PC-3 (cell line): ENCODE measurements at places on chromosomes 5 and 9. TPM values are rescaled to one million over a fixed set of nuclear protein-coding genes. Genes with fewer than 3 reads are reported as not detected.
A peak's percentile ranks its signal among the peaks of the same experiment; 100 is the strongest.

HAPLN1 gene
- 7.8 and 11.2 TPM in 2 replicates for total RNA-seq

PDE8B gene
- total RNA-seq: 0.12 TPM in 1 of 2 replicates, not detected in the other

DNA sequence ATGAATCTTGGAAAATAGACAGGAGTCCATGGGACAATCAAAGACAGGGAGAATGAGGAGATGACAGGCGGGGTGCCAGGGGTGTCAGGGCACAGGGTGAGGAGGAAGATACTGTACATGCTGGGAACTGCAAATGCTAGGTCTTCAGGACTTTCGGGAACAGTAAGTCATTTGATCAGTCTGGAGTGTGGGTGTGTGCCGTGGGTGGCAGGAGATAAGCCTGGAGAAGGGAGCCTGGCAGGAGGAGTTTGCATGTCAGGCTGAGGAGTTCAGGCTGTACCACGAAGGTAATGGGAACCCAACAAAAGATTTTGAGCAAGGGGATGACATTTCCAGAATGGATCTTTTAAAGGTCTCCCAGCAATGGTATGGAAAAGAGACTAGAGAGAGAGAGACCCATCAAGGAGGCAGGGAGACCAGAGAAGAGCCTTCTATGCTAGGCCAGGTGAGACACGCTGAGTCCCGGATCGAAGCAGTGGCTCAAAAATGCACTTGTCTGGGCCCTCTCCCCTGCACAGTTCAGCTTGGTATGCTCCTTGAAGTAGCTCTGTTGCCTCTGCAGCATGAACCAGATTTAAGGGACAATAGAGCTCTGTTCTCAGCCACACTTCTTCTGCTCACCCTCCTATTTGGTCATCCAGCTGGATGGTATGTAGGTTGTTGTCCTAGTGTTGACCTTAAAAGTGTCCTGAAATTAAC is 77.0 kb upstream of the FER start:
- H3K4me3 ChIP-seq: no peak overlapping the region
- H3K27me3 ChIP-seq: no peaks in the 10 kb centered on the region
- no peaks in the 10 kb centered on the region for H3K36me3 ChIP-seq
- no peaks in the 10 kb centered on the region for H3K4me1 ChIP-seq
- no peak overlapping the region for H3K27ac ChIP-seq

DBH gene
- not detected in 2 replicates for total RNA-seq

GRCh38 chr9:88781628-88782391 is 209.5 kb upstream of the S1PR3 start:
- DNase-seq: no peak
- peaks cover 38% of the 10 kb centered on the region for H3K4me1 ChIP-seq
- no peaks in the 10 kb centered on the region for H3K36me3 ChIP-seq
- no peak overlapping the region for H3K27ac ChIP-seq

- no peaks in the 10 kb centered on the region for H3K4me1 ChIP-seq
- H3K4me3 ChIP-seq: no peak overlapping the region
- H3K27ac ChIP-seq: no peak overlapping the region
- no peaks in the 10 kb centered on the region for H3K27me3 ChIP-seq
Observed at GRCh38 chr9:1759009-1759408, 256.1 kb upstream of the SMARCA2 start.

DNA sequence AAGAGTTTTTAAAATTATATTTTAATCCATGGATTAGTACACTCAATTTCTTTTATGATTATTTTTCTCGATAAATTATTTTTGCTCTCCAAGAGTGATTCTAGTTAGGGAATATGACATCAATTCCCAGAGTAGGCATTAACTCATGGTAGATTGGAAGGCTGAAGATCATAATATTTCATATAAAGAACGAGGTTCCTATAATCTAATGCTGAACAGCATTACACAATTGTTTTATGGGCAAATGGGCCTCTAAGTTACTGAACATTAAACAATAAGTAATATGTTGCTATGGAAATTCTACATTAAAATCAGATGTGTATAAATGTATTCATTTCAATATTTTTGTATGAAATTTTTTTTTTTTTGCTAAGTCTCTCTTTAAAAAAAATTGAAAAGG is 140.3 kb downstream of the ZNF608 start:
- DNase-seq: no peak
- no peaks in the 10 kb centered on the region for H3K36me3 ChIP-seq
- H3K27me3 ChIP-seq: no peaks in the 10 kb centered on the region

SHC3 gene
- total RNA-seq: 0.63 and 0.66 TPM in 2 replicates

DNA sequence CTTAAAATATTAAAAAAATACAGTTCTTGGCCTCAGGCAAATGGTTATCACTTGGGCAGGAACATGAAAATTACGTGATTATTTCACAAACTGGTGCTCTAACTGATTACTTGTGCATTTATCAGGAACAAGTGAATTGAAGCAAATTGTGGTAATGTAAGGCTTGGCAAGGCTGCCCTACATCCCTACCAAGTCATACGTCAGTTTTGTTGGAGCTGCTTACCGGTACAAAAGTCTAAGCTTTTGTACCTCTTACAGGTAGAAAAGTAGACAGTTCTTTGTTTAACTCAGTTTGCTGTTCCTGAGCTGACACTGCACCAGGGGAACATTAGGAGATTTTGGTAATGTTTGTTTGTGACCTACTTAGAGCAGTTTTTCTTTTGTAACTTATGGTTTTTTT is 2.2 kb downstream of the G3BP1 start:
- H3K27ac ChIP-seq: no peak overlapping the region
- no peaks in the 10 kb centered on the region for H3K27me3 ChIP-seq
- peaks cover 28% of the 10 kb centered on the region for H3K4me1 ChIP-seq
- peak; percentile 29 for DNase-seq

GRCh38 chr5:52457810-52458209 is 329.9 kb upstream of the ITGA1 start:
- no peak overlapping the region for H3K27ac ChIP-seq
- DNase-seq: no peak
- H3K27me3 ChIP-seq: no peaks in the 10 kb centered on the region
- H3K4me1 ChIP-seq: no peaks in the 10 kb centered on the region
- no peak overlapping the region for H3K4me3 ChIP-seq

NEURL1B gene
- 0.95 and 2.5 TPM in 2 replicates for total RNA-seq

- H3K36me3 ChIP-seq: no peaks in the 10 kb centered on the region
- no peak for DNase-seq
- H3K4me1 ChIP-seq: no peaks in the 10 kb centered on the region
- no peak overlapping the region for H3K4me3 ChIP-seq
Observed at GRCh38 chr5:55860709-55861108, 9.6 kb downstream of the IL31RA start.

- no peak overlapping the region for H3K4me3 ChIP-seq
- no peak overlapping the region for H3K27ac ChIP-seq
- H3K36me3 ChIP-seq: no peaks in the 10 kb centered on the region
- H3K27me3 ChIP-seq: no peaks in the 10 kb centered on the region
Observed at GRCh38 chr5:96114736-96115135, 153.1 kb upstream of the ELL2 start.

GRCh38 chr9:113574441-113575262 is 111.1 kb downstream of the RGS3 start:
- DNase-seq: peak; percentile 8
- H3K27ac ChIP-seq: no peak overlapping the region
- peaks cover 55% of the 10 kb centered on the region for H3K4me1 ChIP-seq
- no peaks in the 10 kb centered on the region for H3K36me3 ChIP-seq
- H3K4me3 ChIP-seq: no peak overlapping the region
- no peaks in the 10 kb centered on the region for H3K27me3 ChIP-seq

DNA sequence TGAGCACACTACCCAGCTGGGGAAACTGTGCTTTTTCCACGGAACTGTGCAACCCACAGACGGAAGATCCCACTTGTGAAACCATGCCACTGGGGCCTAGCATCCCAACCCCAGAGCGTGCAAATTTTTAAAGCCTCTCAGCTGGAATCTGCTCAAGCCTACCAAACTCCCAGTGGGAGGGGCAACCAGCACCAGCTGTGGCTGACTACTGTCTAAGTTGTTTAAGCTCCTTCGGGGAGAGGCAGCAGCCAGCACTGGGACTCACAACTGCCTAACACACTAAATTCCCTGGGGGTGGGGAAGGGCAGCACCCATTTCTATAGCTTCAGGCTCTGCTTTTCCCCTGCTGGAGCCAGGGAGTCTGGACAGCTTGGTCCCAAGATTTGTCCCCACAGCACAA is 287.6 kb upstream of the MSX2 start:
- no peak for DNase-seq
- H3K27ac ChIP-seq: no peak overlapping the region
- no peaks in the 10 kb centered on the region for H3K4me1 ChIP-seq
- H3K4me3 ChIP-seq: no peak overlapping the region
- H3K36me3 ChIP-seq: no peaks in the 10 kb centered on the region

ZCCHC9 gene
- total RNA-seq: 19.4 and 22.7 TPM in 2 replicates

TAL2 gene
- total RNA-seq: not detected in 2 replicates

GRCh38 chr5:179180061-179180610 is 120.0 kb downstream of the ZNF354C start:
- H3K36me3 ChIP-seq: no peaks in the 10 kb centered on the region
- DNase-seq: no peak
- H3K27me3 ChIP-seq: peaks cover 49% of the 10 kb centered on the region
- H3K4me3 ChIP-seq: no peak overlapping the region
- H3K4me1 ChIP-seq: no peaks in the 10 kb centered on the region

- no peak for DNase-seq
- no peaks in the 10 kb centered on the region for H3K36me3 ChIP-seq
- H3K4me3 ChIP-seq: no peak within 1 kb of the TSS
- no peaks in the 10 kb centered on the region for H3K4me1 ChIP-seq
- H3K27me3 ChIP-seq: peaks cover 35% of the 10 kb centered on the region
Observed at GRCh38 chr9:19788614-19789271, at the start of gene SLC24A2. Gene SLC24A2 (minus strand): TSS chr9:19789037.

PSIP1 gene
- 33.2 and 42.9 TPM in 2 replicates for total RNA-seq

ADAMTS13 gene
- total RNA-seq: 0.86 and 0.95 TPM in 2 replicates

DNA sequence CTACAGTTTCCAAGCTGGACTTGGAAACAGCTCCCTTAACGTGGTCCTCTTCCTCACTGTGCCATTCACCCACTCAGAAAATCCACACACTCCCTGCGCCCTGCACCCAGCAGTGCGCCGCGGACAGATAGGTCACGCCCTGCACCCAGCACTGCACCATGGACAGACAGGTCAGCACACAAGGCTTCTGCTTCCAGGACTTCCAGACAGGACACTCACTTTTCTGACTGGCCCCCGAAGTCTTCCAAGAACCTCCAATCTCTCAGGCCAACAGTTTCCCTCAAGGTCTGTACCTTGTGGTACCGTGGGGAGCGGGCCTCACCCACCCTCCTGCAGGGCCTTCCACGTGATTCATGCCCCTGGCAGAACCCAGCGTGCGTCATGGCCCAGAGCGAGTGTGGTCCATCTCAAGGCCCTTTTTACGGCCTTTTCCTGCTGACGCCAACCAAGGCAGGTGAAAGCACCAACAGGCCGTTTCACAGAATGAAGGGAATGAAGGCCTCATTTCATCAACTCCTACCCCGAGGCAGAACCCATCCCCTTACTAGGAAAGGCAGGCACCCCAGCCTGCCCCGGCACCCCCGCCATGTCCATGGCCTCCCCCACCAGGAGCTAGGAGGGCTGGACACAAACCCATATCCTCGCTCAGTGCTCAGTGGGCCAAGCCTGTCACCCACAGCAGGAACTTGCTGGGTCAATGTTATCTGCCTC is 17.3 kb downstream of the VAV2 start:
- no peak overlapping the region for H3K27ac ChIP-seq
- DNase-seq: no peak
- H3K4me3 ChIP-seq: no peak overlapping the region

FAM219A gene
- total RNA-seq: 15.2 and 17.1 TPM in 2 replicates

- no peaks in the 10 kb centered on the region for H3K36me3 ChIP-seq
Observed at GRCh38 chr9:130118841-130119518, 53.2 kb upstream of the NCS1 start.

DNA sequence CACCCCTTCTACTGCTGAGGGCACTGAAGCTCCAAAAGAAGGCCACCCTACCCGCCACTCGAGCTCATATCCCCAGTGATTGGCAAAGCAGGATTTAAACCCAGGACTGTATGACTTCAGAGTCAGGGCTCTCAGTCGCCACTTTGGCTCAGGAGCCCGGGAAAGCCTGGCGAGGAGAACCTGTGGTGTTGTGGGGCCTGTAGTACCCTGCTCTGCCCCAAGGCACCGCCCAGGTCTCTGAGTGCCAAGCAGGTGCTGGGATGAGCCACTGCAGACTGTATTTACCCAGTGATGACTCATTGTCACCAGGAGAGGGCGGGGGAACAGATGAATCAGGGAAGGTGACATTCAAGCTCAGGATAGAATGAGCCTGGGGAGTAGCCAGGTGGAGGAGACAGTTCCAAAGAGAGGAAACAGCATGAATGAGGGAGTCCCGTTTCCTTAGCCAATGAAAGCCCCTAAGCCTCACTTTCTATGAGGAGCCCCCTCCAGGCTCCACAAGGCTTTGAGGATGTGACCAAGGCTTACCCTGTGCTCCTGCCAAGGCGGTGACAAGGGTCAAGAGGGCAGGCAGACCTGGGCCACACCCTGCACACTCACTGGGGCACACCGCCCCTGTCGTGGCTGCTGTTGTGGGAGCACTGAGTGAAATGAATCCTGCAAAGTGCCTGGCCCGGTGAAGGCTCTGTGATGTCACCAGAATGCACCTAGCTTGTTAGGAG is 17.8 kb upstream of the DPM2 start:
- peak overlapping the region; percentile 93 for H3K27ac ChIP-seq
- peak overlapping the region; percentile 44 for H3K4me3 ChIP-seq
- no peaks in the 10 kb centered on the region for H3K27me3 ChIP-seq
- peaks cover 22% of the 10 kb centered on the region for H3K4me1 ChIP-seq
- peaks cover 3% of the 10 kb centered on the region; the same call in 1 of the 2 replicates for H3K36me3 ChIP-seq

- no peak overlapping the region for H3K27ac ChIP-seq
- H3K4me3 ChIP-seq: no peak overlapping the region
- H3K27me3 ChIP-seq: no peaks in the 10 kb centered on the region
- no peaks in the 10 kb centered on the region; the same call in 1 of the 2 replicates for H3K36me3 ChIP-seq
- no peak for DNase-seq
- H3K4me1 ChIP-seq: no peaks in the 10 kb centered on the region
Observed at GRCh38 chr5:1101961-1102713, 9.7 kb downstream of the SLC12A7 start.

- no peaks in the 10 kb centered on the region for H3K36me3 ChIP-seq
- no peak overlapping the region for H3K4me3 ChIP-seq
- H3K27ac ChIP-seq: no peak overlapping the region
- peak; percentile 23 for DNase-seq
- H3K4me1 ChIP-seq: no peaks in the 10 kb centered on the region
- H3K27me3 ChIP-seq: peaks cover 4% of the 10 kb centered on the region; the same call in 1 of the 2 replicates
Observed at GRCh38 chr9:72217306-72217842, 68.1 kb downstream of the GDA start.

DNA sequence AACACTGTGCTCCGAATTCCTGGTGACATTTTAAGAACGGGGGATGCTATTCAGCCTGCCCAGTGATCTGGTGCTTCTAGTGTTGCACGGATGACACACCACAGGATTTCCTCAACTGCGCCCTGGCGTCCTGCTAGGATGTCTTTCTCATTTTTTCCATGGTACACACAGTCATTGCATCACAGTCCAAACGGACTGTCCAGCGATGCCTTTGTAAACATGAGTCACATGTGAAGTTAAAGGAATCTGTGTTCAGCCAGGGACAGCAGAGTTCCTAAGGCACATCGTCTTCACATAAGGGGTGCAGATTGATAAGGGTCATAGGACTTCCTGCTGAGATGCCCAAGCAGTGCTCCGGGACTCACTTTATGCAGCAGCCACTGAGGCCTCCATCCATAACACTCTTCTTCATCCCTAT is 9.3 kb upstream of the PTPN3 start:
- no peaks in the 10 kb centered on the region for H3K36me3 ChIP-seq
- peak; percentile 81 for DNase-seq
- H3K4me1 ChIP-seq: peaks cover 19% of the 10 kb centered on the region
- H3K4me3 ChIP-seq: no peak overlapping the region
- H3K27ac ChIP-seq: no peak overlapping the region
- no peaks in the 10 kb centered on the region for H3K27me3 ChIP-seq
